ENCODE measurements at places on chromosomes 2 and 18. TPM values are rescaled to one million over a fixed set of nuclear protein-coding genes. Genes with fewer than 3 reads are reported as not detected.
A peak's percentile ranks its signal among the peaks of the same experiment; 100 is the strongest.

GRCh38 chr2:31770741-31771140, 190.0 kb upstream of the SRD5A2 start:
- DNase-seq, result no peak

DNA sequence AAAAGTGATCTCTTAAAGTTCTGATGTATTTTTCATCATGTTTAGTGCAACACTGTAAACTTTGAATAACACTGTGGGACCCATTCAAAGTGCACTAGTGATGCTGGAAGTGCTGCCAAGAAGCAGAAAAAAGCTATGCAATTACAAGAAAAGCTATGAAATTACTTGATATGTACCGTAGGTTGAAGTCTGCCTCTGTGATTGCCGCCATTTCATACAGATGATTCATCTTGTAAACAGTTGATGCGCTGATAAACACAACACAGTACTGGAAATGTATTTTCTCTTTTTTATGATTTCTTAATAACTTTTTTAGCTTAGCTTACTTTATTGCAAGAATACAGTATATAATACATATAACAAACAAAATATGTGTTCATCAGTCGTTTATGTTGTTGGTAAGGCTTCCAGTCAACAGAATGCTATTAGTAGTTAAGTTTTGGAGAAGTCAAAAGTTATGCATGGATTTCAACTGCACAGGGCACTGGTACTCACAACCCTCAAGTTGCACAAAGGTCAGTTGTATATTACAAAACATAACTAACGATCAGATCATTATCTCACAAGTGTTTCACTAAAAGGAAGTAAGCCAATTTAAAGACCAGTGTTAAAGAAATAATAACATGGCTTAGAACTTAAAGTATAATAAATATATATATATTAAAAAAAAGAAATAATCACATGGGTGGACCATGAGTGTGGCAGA, 82.0 kb downstream of the SGPP2 start:
- DNase-seq, result no peak

GRCh38 chr2:229443546-229444268, 172.6 kb upstream of the PID1 start:
- DNase-seq, result peak; percentile 24

DNA sequence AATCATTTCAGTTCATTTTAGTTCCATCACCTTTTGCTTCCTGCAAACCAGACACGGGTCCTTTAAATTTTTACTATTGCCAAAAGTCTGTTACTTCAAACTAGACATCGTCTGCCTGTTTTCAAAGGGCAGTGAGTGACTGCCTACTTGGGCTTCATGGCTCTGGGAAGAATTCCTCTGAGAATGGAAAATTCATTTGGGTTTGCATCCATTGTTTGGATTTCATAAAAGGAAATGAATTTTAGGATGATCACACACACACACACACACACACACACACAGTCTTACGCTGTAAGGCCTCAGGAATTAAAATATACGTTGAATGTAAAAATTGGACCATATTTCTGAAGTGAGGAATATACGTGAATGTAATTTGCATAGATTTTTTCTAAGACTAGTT, 1584.3 kb upstream of the ACVR2A start:
- DNase-seq, result no peak

GRCh38 chr2:230974096-230974913, 21.6 kb upstream of the SPATA3 start:
- DNase-seq, result no peak

GRCh38 chr2:15337996-15338666, 223.0 kb downstream of the NBAS start:
- no peak for DNase-seq

- no peak for DNase-seq
Observed at GRCh38 chr2:8661736-8662135, 20.1 kb upstream of the ID2 start.

DNA sequence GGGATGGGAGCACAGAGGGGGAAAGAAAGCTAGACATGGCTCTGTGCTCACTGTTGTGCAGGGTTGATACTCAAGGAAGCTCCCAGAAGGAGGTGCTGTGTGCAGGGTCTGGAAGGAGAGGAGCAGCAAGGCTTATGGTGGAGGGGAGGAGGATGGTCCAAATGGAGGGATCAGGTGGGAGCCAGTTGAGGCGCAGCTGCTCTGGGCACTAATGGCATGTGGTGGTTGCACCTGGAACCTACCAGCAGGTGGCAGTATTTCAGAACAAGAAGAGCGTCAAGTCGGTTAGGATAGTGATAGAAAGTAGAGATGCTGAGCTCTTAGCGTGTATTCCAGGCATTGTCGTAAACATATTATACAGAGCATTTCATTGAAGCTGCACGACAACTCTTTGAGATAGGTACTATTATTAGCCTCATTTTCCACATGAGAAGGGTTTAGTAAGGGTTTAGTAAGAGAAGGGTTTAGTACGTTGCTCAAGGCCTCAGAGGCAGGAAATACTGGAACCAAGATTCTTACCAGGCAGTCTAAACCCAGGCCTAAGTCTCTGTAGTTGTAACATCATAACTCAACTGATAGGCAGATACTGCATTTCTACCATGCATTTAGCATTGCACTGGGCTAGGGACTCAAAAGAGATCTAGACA, 223.7 kb downstream of the CYP26B1 start:
- peak; percentile 72 for DNase-seq

GRCh38 chr2:200471928-200472645, 37.8 kb downstream of the KCTD18 start:
- no peak for DNase-seq

DNA sequence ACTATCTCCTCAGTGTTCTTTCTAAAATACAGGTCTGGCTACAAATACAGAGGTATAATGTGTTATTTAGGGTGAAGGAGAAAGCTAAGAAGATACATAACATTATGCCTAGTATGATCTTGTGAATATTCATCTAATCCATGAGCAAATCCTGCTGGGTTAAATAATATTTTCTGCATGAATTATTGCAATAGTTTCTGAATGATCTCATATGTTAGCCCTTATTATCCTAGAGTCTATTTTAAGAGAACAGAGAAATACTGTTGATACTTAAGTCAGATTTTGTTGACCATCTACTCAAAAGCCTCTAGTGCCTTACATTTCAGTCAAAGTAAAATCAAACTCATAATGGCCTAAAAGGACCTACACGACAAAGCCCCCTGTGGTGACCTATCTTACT, 382.3 kb downstream of the FIGN start:
- DNase-seq, result no peak

DNA sequence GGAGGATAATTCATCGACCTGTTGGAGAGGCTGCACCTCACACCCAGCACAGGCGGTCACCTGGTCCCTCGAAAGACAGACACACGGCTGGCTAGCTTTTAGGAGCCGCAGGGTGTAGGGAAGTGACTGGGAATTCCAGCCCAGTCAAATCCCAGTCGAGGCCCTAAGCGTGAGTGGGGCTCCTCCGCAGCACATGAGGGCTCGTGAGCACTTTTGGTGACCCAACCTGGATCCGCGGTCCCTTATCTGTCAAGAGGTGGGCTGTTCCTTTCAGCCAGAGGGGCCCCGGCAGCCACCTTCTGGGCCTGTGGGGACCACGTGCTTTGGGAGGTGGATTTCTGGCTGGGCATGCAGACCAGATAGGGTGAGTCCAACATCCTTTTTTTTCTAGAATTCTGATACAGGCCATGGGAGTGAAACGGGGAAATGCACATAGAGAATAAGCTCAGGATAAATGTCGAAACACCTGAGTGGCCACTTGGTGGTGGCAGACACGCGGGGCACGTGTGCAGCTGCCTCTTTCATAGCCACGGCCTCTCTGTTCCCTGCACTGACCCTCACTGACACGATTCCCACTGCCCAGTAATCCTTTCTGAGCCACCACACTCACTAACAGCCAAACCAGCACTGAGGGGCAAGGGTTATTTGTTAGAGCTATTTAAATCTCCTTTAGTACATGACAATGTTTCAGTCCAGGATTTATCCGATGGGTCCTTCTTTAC, 148.4 kb upstream of the PXDN start:
- no peak for DNase-seq

GRCh38 chr2:96914332-96914731, 44.5 kb upstream of the SEMA4C start:
- DNase-seq, result no peak

GRCh38 chr2:13649918-13650317, 933.2 kb downstream of the TRIB2 start:
- DNase-seq, result no peak

- no peak for DNase-seq
Observed at GRCh38 chr2:95698146-95698545, 106.3 kb downstream of the TRIM43 start.

DNA sequence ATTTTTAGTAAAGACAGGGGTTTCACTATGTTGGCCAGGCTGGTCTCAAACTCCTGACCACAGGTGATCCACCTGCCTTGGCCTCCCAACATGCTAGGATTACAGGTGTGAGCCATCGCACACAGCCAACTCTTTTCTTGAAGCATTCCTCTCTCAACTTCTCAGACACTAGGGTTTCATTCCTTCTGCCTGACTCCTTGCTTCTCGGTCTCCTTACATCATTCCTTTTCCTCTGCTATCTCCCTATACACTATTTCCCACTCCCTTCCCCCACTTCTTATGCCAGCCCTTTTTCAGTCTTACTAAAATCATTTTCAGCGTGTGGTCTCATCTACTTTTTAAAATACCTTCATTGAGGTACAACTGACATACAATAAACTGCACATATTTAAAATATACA, 6.1 kb downstream of the SOS1 start:
- no peak for DNase-seq

DNA sequence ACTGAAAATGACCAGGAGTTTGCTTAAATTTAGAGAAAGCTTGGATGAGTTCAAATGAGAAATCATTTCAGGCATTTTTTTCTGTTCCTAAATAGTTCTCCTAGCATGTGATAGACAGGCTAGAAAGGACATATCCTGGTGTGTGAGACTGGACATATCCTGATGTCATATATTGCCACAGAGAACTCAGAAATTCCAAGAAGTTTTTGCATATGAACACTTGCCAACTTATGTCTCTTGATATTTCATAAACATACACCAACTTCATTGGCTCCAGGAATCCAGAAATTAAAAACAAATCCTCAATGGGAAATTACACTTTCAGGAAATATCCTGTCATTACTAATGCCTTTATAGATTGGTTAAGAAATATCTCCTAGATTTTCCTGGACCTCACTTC, 2.9 kb upstream of the SERPINB4 start:
- no peak for DNase-seq

GRCh38 chr2:3125001-3125760, 252.4 kb downstream of the EIPR1 start:
- DNase-seq, result no peak

- DNase-seq, result no peak
Observed at GRCh38 chr2:183185534-183185933, 61.3 kb downstream of the NUP35 start.

Gene PDCL3
- 13.8 TPM for total RNA-seq

Gene DSEL
- total RNA-seq, result 8.5 TPM

Gene GPR75
- total RNA-seq, result 1.3 TPM

Gene ZSWIM2
- under 0.01 TPM for total RNA-seq

Gene ZNF892
- 3.6 TPM for total RNA-seq

Gene FAM237A
- total RNA-seq, result not detected

Gene PSTPIP2
- 0.63 TPM for total RNA-seq

Gene CPO
- total RNA-seq, result not detected

Gene EVA1A
- 52.1 TPM for total RNA-seq

Gene ALK
- not detected for total RNA-seq

Gene RHOB
- total RNA-seq, result 291 TPM

Gene ARHGAP28
- 2.3 TPM for total RNA-seq

Gene GALNT5
- total RNA-seq, result not detected

Gene KIDINS220
- 48.9 TPM for total RNA-seq

Gene FASTKD2
- total RNA-seq, result 31.6 TPM

Gene MARCO
- not detected for total RNA-seq

Gene TMEM127
- total RNA-seq, result 25.8 TPM

Gene KCNJ13
- total RNA-seq, result not detected

Gene EFR3B
- 0.39 TPM for total RNA-seq

All from dermis microvascular lymphatic vessel endothelial cell (primary cell).